Activated T-helper 17 cell treated with anti-CD3 and anti-CD28 coated beads, Interleukin-2, amount 50 U/mL, for 72 hours (primary cell): ENCODE measurements at places on chromosomes 12 and 14. TPM values are rescaled to one million over a fixed set of nuclear protein-coding genes. Genes with fewer than 3 reads are reported as not detected.

Gene PARPBP
- 35.2 TPM for total RNA-seq

Gene DBX2
- not detected for total RNA-seq

Gene BCL2L14
- total RNA-seq, result 3.8 TPM

GRCh38 chr12:95202691-95203486, 14.4 kb downstream of the FGD6 start:
- no peak for ATAC-seq

DNA sequence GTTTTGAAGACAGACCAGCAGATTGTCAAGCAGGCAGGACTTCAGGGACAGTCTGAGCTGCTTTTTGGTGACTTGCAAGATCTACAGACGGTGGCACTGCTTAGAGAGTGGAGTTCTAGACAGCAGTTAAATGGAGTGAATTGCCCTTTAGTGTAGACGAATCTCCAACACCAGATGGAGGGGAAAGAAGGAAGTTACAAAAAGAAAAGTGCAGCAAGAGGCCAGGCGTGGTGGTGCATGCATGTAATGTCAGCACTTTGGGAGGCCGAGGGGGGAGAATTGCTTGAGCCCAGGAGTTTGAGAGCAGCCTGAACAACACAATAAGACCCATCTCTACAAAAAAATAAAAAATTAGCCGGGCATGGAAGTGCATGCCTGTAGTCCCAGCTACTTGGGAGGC, 8.4 kb upstream of the HHIPL1 start:
- no peak for ATAC-seq

DNA sequence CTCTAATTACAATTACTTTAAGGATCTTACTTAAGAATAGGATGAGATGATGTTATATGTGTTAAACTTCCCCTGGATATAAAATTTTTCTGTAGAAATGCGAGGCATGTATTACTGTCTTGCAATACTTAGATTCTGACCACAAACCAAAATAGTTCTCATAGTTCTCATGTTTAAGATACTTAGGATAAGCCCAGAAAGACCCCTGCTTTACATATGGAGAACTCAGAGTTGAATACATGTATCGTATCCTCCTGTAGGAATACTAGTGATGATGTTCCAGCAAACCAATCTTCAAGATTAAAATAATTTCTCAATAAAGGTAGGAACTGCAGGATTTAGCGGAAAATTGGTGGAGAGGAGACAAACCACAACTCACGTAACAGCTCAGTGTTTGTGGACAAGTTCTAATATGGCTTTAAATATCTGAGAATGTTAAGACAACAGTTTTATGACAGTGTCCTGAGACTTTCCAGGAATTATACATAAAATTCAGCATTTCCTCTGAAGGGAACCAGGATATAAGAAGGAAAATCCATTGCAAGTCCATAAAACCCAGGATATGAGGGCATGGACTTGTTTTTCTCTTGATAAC, 114.7 kb upstream of the CRY1 start:
- no peak for ATAC-seq
